GM13977 (cell line): ENCODE measurements at places on chromosomes 3 and 15.

DNA sequence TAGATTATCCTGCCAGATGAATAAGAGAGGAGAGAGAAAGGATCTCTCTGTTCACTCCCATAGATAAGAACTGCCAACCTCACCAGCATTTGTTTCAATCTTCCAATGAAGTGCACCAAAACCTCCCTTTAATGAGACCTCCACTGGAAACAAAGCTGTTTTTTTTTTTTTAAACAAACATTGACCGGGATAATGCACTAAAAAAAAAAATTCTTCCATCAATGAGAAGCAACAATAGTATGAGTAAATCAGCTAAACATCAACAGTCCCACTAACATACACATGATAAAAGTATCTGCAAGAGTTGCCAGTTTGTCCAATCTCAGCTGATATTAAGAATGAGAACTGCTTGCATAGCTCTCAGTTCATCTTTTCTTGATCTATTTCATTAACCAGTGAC is 19.9 kb downstream of the TJP1 start:
- no peak for DNase-seq

DNA sequence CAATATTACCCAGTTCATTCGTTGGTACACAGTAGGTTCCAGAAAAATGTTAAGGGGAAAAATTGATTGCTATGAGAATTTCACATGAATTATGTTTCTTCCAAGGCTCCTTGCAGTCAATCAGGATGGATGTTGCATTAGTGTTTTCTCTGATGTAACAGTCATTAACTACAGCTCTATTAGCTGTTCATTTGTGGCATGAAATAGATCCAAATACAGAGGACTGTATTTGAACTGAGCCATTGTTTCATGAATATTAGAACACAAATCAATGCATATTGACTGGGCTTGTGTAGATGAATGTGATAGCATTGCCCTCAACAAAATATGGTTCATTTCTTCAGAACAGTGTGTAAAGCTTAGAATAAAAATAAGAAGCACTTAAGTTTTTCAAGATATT is 203.0 kb upstream of the SGO1 start:
- no peak for DNase-seq

- no peak for DNase-seq
Observed at GRCh38 chr3:41601404-41601987, 360.4 kb downstream of the ULK4 start.

DNA sequence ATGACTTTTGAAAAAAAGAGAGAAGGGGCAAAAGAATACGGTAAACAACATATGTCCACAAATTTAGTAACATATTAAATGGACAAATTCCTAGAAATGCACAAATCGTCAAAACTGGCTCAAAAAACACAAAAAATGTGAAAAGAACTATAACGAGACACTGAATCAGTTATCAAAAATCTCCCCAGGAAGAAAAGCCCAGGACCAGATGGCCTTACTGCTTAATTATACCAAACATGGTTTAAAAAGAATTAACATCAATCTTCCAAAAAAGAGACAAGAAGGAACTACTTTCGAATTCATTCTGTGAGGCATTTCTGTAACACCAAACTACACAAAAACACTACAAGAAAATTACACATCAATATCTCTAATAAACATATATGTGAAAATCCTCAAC is 117.4 kb downstream of the STAG1 start:
- no peak for DNase-seq

GRCh38 chr3:70315021-70315420 is 2.6 kb upstream of the MDFIC2 start:
- DNase-seq: no peak

GRCh38 chr15:95162967-95163531 is 931.7 kb downstream of the MCTP2 start:
- DNase-seq: no peak
